ENCODE measurements at places on chromosomes 16 and 17.

DNA sequence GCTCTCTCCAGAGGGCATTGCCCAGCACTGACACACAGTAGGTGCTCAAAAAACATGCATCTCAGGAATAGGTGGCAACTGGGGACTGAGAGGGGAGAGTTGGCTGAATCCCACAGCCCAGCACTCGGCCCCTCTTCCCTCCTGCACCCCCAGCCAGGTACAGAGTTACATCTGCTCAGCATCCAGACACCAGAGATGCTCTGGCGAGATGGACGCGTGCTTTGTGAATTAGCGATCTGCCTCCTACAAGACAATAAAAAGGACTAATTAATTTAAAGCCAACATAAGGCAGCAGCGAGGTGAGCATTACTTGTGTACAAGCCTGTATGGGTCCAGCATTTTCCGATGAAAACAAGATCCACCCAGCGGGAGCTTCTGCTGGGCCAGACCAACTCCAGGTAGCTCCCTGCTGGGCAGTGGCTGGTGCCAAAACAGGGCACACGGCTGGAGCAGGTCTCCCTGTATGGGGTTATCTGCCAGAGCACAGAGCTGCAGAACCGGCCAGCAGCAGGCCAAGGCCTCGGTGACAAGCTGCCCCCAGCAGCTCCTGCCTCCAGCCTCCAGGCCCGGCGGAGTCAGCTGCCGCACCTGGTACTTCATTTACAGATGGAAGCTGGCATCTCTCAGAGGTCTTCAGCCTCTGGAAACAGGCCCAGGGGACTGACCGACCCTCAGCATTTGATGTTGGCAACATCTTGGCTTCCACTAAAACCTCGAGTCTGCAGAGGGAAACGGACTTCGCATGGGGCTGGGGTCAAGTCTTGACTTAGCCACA is 219.7 kb upstream of the SDK2 start:
- no peak for DNase-seq

DNA sequence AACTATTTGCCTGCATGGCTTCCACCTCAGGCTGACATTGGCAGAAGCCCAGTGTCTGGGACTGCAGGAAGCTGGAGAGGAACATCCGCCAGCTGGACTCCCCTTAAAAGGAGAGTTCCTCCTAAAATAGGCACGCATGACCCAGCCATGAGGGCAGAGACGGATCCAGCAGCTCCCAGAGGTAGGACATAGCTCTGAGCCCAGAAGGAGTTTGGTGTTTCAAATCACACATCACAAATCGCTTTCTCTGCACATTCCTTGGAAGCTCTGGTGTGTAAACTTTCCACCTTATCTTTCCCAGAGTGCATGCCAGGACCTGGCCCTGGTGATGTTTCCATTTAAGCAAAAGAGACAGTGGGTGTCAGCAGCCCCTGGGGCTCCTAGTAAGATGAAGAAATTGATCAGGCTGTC is 231.1 kb upstream of the CDH5 start:
- no peak for DNase-seq

- no peak for DNase-seq
Measured at GRCh38 chr17:36214918-36215317, 4.1 kb downstream of the CCL4L2 start.

DNA sequence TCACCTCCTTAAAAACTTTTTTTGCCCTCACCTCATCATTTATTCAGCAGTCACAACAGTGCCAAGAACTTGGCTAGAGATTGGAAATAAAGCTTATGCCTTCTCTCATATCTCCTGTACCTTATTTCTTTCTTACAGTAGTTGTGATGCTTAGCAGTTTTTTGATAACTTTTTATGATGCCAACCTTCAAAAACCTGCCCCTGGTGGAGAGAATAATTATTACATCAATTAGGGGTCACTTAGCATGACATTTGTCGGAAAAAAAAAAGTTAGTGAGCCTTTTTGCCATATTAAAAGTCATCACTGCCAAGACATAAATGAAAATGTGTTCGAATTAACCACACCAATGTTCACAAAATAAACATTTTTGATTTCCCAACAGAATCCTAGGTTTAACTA is 296.6 kb downstream of the WWOX start:
- no peak for DNase-seq

- no peak for DNase-seq
Measured at GRCh38 chr16:6846452-6846851, 486.2 kb upstream of the RBFOX1 start.

All from stimulated activated CD4-positive, alpha-beta T cell treated with anti-CD3 and anti-CD28 coated beads, TNF-alpha, amount 100 ng/mL, for 1 hour (primary cell).